ENCODE measurements at places on chromosomes 2 and 18.

DNA sequence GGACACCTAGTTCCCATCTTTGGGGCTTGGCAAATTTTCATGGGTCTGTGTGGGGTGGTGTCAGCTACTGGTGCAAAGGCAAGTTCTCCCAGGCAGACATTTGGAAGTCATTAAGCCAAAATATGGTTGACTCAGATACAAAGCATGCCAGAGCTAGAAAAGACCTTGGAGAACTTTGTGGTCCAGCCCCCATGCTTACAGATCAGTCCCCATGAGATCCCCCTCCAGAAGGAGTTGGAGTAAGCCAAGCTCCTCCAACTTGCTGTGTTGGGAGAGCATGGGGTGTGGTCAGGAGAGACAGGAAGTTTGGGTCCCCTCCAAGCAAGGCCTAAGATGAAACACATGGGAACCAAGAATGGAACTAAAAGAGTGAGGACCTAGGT lies 224.5 kb downstream of the CYP26B1 start:
- DNase-seq, result no peak

GRCh38 chr2:131365452-131365851 lies 1.5 kb upstream of the RAB6D start:
- no peak for DNase-seq

DNA sequence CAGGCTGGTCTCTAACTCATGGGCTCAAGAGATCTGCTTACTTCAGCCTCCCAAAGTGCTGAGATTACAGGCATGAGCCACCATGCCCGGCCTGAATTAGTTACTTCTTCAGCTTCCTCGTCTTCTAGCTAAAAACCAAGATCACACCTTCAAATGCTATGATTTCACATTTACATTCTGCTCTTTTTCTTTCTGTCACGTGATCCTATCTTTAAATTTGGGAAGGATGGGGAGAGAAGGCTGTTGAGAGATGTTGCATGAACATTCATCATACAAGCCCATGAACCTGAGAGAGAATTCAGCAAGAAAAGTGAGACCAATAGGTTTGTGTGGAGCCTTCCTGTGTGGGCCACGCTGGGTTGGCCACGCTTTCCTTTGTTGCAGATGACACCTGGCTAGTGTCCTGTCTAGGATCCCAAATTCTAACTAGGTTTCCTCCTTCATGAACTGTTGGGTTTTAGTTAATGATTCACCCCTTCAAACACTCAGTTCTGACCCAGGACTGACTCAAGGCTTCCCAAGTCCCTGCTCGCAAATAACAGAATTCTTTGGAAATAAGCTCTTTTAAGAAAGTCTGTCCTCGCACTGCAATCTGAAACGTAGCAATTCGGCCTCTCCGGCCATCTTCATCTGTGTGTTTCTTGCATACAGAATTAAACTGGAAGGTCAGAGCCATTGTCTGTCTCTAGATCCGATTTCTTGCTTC lies 57.3 kb upstream of the CREB1 start:
- no peak for DNase-seq

DNA sequence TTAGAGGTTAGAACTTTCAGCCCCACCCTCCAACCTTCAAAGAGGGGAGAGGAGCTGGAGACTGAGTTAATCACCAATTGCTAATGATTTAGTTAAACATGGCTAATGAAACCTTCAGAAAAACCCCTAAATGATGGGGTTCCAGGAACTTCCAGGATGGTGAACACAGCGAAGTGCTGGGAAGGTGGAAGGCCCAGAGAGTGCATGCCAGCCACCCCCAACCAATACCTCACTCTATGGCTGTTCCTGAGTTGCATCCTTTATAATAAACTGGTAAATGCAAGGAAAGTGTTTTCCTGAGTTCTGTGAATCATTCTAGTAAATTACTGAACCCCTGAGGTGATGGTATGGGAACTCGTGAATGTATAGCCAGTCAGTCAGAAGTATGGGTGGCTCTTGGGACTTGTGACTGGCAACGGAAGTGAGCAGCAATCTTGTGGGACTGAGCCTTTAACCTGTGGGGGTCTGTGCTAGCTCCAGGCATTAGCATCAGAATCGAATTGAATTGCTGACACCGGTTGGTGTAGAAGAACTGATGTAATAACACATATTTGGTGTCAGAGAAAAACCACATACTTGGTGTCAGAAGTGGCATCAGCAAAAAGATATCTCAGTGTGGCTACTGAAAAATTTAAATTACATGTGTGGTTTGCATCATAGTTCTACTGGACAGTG lies 37.4 kb downstream of the NPHP1 start:
- DNase-seq, result no peak

DNA sequence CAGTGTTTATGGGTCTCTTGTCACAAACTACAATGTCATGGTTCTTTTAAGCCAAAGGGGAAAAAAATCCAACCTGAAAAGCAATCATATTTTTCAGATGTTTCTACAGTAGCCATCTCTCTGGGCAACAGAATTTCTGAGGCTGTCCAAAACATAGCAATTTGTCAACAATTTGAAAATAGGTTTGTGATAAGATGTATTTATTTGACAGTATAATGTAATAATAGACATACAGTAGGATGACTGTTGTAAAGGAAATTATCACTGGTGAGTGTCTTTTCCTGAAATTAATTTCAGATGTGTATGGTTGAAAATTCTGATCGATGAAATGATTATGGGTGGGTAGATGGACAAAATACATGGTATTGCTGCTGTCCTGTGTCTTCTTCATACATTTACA lies 1230.1 kb upstream of the CDH2 start:
- DNase-seq, result no peak

GRCh38 chr2:215110918-215111317 lies 27.5 kb downstream of the ABCA12 start:
- no peak for DNase-seq

- no peak for DNase-seq
Observed at GRCh38 chr2:110682267-110682666, 4.4 kb upstream of the BUB1 start.

DNA sequence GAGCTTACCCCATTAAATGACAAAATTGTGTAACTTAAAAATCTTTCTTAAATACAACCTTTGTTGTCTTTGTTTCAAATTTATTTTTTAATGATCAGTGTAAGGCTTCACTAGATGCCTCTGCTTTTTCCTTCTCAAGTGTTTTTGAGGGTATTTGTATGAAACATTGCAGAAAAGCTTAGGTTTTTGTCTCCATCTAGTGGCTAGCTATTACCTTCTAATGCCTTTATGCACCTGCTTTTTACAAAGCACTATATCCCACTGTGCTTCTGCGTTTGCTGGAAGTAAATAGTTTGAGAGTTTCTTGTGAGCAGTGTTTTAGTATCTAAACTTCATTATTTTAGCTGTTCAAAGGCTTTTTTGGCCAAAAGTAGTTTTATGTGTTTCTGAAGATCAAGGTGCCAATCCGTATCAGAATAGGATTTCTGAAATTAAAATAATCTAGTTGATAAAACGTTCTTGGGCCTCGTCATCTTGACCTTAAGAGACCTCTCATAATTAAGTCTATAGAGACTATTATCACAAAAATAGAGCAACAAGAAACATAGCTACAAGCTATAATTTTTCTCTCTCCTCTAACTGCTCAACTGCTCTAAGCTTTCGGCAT lies 47.0 kb downstream of the IWS1 start:
- no peak for DNase-seq

DNA sequence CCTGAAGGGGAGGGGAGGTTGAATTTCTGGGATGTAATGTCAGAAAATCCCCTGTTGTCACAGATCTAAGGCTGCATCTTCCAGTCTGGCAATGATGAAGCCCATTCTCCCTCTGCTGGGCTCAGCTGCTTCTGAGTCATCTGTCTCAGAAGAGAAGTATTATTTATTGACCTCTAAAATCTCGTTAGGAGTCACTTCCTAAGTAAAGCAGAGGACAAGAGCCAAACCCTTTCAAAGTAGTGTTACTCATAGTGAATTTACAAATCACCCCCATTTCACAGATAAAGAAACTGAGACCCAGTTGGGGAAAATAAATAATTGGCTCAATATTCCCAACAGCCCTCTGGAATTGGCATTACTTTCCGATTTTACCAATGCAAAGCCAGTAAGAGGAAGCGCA lies 167.3 kb upstream of the SKOR2 start:
- no peak for DNase-seq

DNA sequence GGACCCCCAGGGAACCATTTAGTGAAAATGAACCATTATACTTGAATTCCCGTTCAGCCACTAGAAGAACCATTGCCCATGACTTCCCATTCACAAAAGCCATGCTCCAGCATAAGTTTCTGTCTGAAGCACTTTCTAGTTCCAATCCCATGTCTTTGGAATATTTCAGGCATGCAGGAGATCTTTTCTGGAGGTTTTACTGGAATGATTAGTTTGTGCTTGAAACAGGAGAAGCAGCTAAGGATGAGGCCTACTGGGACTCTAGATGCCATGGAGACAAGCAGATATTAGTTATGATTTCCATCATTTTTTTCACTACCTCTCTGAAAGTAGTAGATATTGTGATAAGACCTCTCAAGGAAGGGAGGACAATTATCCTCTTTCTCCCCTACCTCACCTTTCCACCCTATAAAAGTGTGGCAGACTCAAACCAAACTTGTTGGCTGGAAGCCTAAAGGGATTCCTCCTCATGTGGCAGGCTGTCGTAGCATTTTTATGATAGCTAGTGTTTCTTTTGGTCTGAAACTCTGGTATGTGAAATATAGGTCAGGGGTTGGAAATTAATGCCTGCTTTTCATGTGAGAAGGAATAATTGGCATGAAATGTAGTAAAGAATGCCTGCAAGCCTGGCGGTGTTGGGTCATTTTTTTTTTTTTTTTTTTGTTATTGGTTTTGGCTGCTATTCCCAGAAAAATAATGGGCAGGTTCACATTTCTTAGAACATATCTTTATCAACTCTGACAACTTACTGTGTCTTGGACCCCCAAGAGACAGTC lies 29.3 kb upstream of the MMADHC start:
- no peak for DNase-seq

- DNase-seq, result no peak
Observed at GRCh38 chr2:143823876-143824275, 694.7 kb downstream of the ARHGAP15 start.

GRCh38 chr2:51085420-51086068 lies 53.6 kb upstream of the NRXN1 start:
- no peak for DNase-seq

- no peak for DNase-seq
Observed at GRCh38 chr18:51480407-51481261, 283.2 kb upstream of the MEX3C start.

DNA sequence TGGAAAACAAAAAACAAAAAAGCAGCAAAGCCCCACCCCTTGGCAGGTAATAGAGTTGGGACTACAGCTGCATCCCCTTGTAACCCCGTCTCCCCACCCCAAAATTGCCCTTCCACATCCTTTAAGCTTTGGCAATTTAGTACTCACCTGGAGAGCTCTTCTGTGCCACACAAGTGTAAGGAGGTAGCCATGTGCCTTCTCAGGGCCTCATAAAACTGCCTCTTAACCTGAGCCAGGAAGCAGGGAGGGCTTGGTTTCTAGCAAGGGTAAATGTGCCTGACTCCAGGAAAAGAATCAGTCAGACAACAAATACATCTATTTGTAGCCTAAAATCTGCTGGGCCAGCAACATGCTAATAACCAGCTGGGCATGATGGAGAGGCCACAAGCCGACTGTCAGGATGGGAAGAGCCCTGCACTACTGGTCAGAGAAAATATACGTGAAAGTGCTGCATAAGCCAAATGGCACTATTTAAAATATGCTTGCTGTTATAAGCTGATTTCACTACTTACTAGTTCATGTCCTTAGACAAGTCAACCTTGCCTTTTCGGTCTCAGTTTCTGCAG lies 46.3 kb downstream of the NOP58 start:
- DNase-seq, result no peak

DNA sequence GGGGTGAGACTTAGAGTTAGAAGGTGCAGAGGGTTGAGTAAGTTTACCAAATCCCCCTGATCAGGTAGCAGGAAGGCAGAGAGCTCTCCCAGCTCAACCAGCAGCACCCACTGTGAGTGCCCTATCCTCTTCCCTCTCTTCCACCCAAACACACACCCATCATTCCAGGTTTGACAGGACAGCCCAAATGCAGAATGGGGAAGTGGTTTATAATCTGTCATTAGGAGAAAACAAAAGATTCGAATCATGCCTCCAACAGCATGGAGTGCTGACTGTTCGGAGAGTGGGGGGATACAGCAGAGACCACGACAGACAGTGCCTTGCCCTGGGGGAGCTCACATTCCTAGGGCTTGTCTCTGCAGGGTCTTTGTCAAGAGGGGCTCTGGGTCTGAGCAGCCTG lies 11.7 kb downstream of the CXCR2 start:
- DNase-seq, result no peak

- DNase-seq, result no peak
Observed at GRCh38 chr2:188610827-188611226, 319.2 kb downstream of the GULP1 start.

DNA sequence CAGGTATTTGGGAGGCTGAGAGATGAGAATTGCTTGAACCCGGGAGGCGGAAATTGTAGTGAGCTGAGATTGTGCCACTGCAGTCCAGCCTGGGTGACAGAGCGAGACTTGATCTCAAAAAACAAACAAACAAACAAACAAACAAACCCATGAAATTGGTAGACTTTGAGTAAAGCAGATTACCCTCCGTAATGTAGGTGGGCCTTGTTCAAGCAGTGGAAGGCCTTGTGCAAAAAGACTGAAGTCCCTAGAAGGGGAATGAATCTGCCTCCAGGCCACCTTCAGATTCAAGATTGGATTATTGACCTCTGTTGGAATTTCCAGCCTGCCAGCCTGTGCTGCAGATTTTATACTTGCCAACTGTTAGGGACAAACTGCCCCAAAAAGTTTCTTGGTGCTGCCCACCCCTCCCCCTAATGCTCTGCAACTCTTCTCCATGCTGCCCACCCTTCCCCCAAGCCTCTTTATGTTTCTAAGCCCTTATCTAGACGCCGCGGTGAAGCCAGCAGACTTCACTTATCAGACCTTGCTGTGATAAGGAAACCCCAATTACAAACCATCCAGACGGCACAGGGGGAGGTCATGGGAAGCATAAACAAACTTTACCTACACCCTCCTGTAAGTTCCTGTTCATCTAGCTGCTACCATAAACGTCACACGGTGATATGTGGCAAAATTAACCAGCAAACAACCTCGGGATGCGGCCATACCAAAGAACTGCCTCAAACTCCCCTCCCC lies 17.0 kb downstream of the CYP27A1 start:
- DNase-seq, result no peak

- no peak for DNase-seq
Observed at GRCh38 chr2:64804651-64805050, 150.9 kb upstream of the SERTAD2 start.

GRCh38 chr18:8625461-8626092 lies 16.3 kb downstream of the RAB12 start:
- no peak for DNase-seq

- no peak for DNase-seq
Observed at GRCh38 chr18:48735681-48736255, 196.9 kb downstream of the CTIF start.

Data from stimulated activated CD4-positive, alpha-beta T cell treated with anti-CD3 and anti-CD28 coated beads, Interleukin-15, amount 100 ng/mL, for 1 hour (primary cell).